Stimulated activated CD4-positive, alpha-beta T cell treated with anti-CD3 and anti-CD28 coated beads, Interleukin-1b, Interleukin-23, amount 100 ng/mL, for 1 hour (primary cell): ENCODE measurements at places on chromosomes 12 and 14.

- DNase-seq, result no peak
These were observed 550.9 kb downstream of the CCER1 start for GRCh38 chr12:90404071-90404470.

DNA sequence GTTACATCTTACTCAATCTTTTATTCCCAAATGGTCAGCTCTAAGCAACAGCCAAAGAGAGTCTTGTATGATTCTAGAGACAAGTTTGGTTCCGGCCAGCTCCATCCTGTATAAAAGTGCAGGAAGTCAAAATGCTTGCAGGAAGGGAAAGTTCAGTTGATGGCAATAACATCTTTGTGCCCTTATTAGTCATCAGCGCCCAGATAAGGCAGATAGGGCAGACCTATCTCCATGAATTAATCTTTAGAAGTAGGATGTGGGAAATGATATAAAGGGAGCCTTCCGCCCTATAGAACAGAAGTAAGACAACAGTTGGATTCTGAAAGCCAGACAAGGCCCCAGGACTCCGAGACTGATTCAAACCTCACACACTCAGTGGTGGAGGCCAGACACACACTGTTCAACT is 6.4 kb downstream of the GNS start:
- DNase-seq, result no peak

DNA sequence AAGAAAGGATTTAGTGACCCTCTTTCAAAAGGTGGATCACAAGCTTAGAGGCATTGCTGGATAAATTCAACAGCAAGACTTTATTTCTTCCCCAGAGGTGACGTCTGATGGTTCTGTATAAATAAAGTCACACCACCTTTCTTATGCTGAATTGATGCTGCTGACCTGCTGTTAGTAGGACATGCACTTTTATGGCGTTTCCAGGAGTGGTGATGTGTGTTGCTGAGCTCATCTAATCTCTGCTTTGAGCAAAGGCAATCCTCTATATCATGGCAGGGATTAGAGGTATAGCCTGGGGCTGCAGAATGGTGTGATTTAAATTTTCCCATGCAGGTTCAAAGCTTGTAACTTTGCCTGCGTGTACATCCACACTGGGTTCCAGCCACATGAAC is 94.9 kb downstream of the ETV6 start:
- DNase-seq, result no peak

DNA sequence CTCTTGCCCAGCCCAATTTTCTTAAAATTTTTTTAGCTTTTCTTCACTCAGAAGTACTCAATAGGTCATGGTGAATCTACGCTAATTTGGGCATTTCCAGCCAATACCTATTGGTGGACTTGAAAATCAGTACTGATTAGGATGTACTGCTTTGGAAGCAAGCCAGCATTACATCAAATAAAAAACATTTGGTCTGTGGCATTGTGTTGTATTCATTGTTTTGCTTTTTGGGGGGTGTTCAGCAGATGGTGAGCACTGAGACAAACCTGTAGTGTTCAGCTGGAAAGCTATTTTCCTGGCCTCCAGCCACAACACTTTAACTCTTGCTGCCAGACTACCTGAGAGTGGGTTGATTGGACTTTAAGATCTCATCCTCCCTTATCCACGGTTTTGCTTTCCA is 4.0 kb downstream of the MAPKAPK5 start:
- no peak for DNase-seq

GRCh38 chr14:30921305-30921704 is 46.9 kb downstream of the COCH start:
- no peak for DNase-seq

- no peak for DNase-seq
These were observed 27.0 kb upstream of the HIGD1C start for GRCh38 chr12:50925342-50925651.

- DNase-seq, result no peak
These were observed 30.4 kb upstream of the GNPNAT1 start for GRCh38 chr14:52821805-52822250.
